ENCODE measurements at places on chromosomes 7 and 10.

- no peak for DNase-seq
Observed at GRCh38 chr10:15898046-15898445, 37.7 kb upstream of the MINDY3 start.

- DNase-seq: no peak
Observed at GRCh38 chr10:59310324-59310914, 51.9 kb downstream of the FAM13C start.

GRCh38 chr10:120076996-120077706 is 184.6 kb downstream of the SEC23IP start:
- DNase-seq: no peak

- DNase-seq: no peak
Observed at GRCh38 chr7:20153567-20153966, 63.6 kb downstream of the MACC1 start.
